GM23338 (cell line): ENCODE measurements at places on chromosomes 3 and 15. TPM values are rescaled to one million over a fixed set of nuclear protein-coding genes. Genes with fewer than 3 reads are reported as not detected.

The C3orf22 gene
- not detected in 2 replicates for total RNA-seq

The CORO2B gene
- 2.8 and 4.6 TPM in 2 replicates for total RNA-seq

The SYNPR gene
- total RNA-seq: 0.38 and 2.6 TPM in 2 replicates

The XIRP1 gene
- total RNA-seq: not detected in 2 replicates

The IQCH gene
- 1.0 and 4.6 TPM in 2 replicates for total RNA-seq

The GREM1 gene
- total RNA-seq: 0.12 and 1.0 TPM in 2 replicates

The ITIH4 gene
- 1.4 and 6.4 TPM in 2 replicates for total RNA-seq

The TRH gene
- 0.28 TPM in 1 of 2 replicates, not detected in the other for total RNA-seq

The EPHB1 gene
- 5.2 and 5.6 TPM in 2 replicates for total RNA-seq

The CTXND1 gene
- not detected in 2 replicates for total RNA-seq

The TGM4 gene
- not detected in 2 replicates for total RNA-seq

The GOLGA6L4 gene
- 0.76 and 3.8 TPM in 2 replicates for total RNA-seq

The LINGO1 gene
- total RNA-seq: 52.0 and 63.1 TPM in 2 replicates

The GPR149 gene
- total RNA-seq: 0.21 TPM in 1 of 2 replicates, not detected in the other

The ISLR2 gene
- 0.21 and 0.27 TPM in 2 replicates for total RNA-seq

The FAIM gene
- total RNA-seq: 9.1 and 12.0 TPM in 2 replicates

The P2RY1 gene
- 54.6 and 59.8 TPM in 2 replicates for total RNA-seq

The RNF168 gene
- total RNA-seq: 51.0 and 53.0 TPM in 2 replicates

The PRR20G gene
- not detected in 2 replicates for total RNA-seq

The SLC9C1 gene
- total RNA-seq: 0.97 and 1.7 TPM in 2 replicates

The CHRFAM7A gene
- total RNA-seq: 2.5 and 2.9 TPM in 2 replicates

The SMC4 gene
- total RNA-seq: 144 and 167 TPM in 2 replicates

The FANCD2OS gene
- total RNA-seq: not detected in 2 replicates

The AHSG gene
- 0.10 TPM in 1 of 2 replicates, not detected in the other for total RNA-seq

The PGBD4 gene
- 0.39 and 0.66 TPM in 2 replicates for total RNA-seq

The COL7A1 gene
- total RNA-seq: 5.2 and 7.9 TPM in 2 replicates

The GOLGA8N gene
- 0.50 and 14.8 TPM in 2 replicates for total RNA-seq

The CSTA gene
- not detected in 2 replicates for total RNA-seq

The FSIP1 gene
- 0.70 and 2.1 TPM in 2 replicates for total RNA-seq

The HHATL gene
- not detected in 2 replicates for total RNA-seq

The FOXB1 gene
- 3.1 and 4.7 TPM in 2 replicates for total RNA-seq

The GADL1 gene
- total RNA-seq: 0.35 and 0.97 TPM in 2 replicates

The CHRNA7 gene
- total RNA-seq: 5.1 and 8.2 TPM in 2 replicates

The EIF2A gene
- total RNA-seq: 114 and 153 TPM in 2 replicates

The DHX36 gene
- total RNA-seq: 102 and 103 TPM in 2 replicates

The C2CD4A gene
- total RNA-seq: 0.07 and 0.19 TPM in 2 replicates

The SCAANT1 gene
- not detected in 2 replicates for total RNA-seq

The TTC23 gene
- 17.0 and 25.2 TPM in 2 replicates for total RNA-seq

The SLC9A9 gene
- 0.93 and 1.6 TPM in 2 replicates for total RNA-seq

The RTP3 gene
- 0.97 TPM in 1 of 2 replicates, not detected in the other for total RNA-seq

The MUC4 gene
- total RNA-seq: 1.3 and 1.6 TPM in 2 replicates

The CLEC3B gene
- total RNA-seq: not detected in 2 replicates

The CPNE9 gene
- total RNA-seq: 7.8 and 8.8 TPM in 2 replicates

The SI gene
- not detected in 2 replicates for total RNA-seq

The DCBLD2 gene
- total RNA-seq: 69.7 and 75.4 TPM in 2 replicates

The ALPK3 gene
- total RNA-seq: 29.7 and 45.7 TPM in 2 replicates

The DLL4 gene
- 0.31 and 0.62 TPM in 2 replicates for total RNA-seq
